B cell (primary cell): ENCODE measurements at places on chromosomes 3 and 15.

GRCh38 chr3:38054499-38055001 is 15.5 kb downstream of the DLEC1 start:
- DNase-seq: no peak

DNA sequence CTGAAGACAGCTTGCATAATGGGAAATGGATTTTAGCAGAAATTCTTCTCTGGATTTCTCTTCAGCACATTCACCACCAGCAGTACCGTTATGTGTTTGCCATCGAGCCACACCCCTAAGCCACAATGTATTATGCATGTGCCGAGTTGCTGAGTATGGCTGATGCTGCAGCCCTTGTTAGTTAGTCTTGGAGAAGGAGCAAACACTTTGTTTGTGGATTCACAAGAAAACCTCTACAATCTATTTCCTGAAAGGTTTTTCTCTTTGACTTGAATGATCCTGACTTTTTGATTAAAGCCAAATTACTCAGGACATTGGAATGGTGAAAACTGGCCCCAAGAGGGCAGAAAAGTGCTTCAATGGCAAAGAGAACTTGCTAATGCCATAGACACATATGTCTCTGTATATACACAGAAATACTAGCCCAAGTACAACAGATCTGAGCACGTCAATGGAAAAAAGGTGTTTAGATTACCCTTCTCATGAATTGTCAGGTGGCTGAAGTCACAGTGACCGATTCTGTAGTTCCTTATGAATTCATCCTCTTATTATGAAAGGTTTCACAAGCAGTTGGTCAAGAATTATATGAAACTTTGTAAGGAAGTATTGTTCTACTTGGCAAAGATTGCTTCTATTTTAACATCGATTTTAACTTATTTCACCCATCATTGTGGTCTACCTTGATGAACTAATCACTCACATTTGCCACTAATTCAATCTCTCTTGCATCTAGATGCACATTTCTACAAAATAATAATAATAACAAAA is 103.0 kb downstream of the P3H2 start:
- DNase-seq: no peak

DNA sequence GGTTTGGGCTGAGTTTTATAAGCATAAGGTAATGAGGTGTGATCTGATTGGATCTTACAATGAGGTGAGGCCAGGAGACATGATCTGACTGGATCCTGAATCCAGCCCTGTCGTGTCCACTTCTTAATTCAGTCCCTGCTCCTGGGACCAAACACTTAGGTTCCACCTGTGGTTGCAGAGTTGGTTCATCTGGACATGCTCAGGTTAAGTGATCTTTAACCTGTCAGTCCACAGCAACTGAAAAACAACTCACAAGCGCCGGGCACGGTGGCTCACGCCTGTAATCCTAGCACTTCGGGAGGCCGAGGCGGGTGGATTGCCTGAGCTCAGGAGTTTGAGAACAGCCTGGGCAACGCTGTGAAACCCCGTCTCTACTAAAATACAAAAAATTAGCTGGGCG is 679.3 kb upstream of the ALCAM start:
- DNase-seq: no peak

- no peak for DNase-seq
Observed at GRCh38 chr15:35713733-35714132, 167.8 kb upstream of the DPH6 start.

GRCh38 chr3:38574411-38575278 is 74.8 kb downstream of the SCN5A start:
- DNase-seq: no peak

DNA sequence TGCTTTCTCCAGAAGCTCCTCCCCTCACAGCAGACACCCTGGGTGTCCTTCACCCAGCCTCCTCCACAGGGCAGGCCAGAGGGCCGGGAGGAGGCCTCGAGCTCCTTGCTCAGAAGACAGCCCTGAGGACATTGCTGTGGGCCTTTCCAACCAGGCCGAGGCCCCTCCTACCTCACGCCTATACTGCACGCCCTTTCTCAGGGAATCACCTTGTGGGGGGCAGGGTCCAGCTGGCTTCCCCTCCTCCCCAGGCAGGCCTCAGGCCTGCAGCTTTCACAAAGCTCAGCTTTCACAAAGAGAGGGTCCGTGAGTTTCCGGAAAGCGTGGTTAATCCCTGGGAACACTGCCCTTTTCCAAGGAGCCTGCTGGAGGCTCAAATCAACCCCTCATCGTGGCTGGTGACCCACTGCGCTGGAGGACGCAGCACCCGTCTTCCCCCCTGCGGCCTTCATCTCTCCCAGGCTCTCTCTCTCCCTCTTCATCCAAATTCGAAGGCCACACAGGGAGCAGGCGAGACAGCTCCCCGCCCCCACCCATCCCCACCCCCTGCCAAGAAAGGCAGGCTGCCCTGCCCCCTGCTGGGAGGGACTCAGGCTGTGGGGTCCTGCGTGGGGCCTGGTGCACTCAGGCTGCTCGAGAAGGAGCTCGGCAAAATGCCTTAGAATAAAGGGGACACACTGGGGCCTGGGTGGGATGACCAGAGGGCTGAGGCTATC is 79.4 kb downstream of the OCA2 start:
- no peak for DNase-seq

GRCh38 chr3:137988152-137988551 is 21.8 kb upstream of the CLDN18 start:
- no peak for DNase-seq

DNA sequence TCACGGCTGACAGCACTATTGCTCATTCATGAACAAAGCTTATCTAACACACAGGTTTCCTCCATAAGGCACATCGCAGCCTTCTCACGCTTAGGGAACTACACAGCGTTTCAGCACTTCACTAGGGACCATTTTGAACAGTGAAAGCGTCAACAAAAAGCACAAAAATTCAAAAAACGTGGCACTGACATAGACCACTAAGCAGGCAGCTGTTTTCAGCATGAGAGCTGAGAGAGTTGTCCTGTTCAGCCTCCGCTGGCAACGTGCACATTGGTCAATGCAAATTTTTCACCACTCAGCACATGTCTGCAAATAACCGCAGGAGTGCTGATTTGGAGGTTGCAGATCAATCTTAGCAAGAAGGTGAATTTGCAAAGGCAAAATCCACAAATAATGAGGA is 109.2 kb downstream of the LRRK1 start:
- DNase-seq: no peak

GRCh38 chr3:37198996-37199395 is 24.6 kb upstream of the LRRFIP2 start:
- DNase-seq: no peak

DNA sequence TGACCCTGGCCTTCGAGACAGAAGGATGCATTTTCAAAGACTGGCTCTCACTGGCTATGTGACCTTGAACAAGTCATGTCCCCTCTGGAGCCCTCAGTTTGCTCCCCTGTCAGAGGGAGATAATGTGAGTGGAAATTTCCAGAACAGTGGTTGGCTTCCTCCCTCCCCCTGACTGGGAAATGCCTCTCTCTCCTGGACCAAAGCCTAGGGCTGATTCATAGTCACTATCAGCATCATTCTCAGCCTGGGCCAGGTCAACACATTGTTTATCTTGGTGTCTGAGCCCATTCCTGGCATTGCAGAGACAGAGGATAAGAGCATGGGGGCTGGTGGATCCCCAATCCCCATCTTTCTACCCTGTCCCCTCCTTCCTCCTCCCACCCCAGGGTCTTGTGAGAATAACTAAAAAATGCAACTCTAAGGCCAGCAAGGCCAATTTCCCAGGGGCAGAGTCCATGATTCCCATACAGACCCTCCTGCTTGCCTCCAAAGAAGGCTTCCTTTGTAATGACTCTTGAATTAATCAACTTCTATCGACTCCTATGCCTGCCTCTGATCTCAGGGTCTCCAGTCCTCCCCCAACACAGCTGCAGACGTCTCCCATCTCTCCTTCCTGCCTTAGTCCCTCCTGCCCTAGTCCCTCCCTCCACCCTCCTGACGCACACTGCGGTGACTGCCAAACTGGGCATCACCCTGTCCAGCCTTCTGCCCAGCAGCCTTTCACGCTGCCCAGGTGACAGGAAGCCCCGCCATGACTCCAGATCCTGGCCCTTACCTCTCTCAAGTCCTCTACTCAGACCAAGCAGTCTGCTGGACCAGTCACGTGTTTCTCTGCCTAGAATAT is 35.4 kb upstream of the CORO2B start:
- DNase-seq: no peak

DNA sequence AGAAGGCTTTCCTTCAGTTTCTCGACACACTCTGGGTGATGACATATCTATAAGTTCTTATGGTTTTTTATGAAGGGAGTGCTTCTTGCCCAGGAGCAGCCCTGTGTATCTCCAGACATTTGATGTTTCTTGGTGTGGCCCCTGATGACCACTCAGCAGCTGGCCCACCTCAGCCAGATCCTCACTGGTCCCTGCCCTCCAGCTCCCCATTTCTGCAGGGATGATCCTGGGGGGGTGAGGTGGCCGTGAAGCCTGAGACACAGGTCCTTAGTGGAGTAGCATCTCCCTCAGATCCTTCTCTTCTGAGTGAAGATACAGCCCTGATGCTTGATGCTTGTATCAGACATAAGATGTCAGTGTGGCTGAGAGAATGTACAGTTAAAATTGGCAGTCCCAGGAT is 127.7 kb downstream of the LRRC3B start:
- DNase-seq: no peak

DNA sequence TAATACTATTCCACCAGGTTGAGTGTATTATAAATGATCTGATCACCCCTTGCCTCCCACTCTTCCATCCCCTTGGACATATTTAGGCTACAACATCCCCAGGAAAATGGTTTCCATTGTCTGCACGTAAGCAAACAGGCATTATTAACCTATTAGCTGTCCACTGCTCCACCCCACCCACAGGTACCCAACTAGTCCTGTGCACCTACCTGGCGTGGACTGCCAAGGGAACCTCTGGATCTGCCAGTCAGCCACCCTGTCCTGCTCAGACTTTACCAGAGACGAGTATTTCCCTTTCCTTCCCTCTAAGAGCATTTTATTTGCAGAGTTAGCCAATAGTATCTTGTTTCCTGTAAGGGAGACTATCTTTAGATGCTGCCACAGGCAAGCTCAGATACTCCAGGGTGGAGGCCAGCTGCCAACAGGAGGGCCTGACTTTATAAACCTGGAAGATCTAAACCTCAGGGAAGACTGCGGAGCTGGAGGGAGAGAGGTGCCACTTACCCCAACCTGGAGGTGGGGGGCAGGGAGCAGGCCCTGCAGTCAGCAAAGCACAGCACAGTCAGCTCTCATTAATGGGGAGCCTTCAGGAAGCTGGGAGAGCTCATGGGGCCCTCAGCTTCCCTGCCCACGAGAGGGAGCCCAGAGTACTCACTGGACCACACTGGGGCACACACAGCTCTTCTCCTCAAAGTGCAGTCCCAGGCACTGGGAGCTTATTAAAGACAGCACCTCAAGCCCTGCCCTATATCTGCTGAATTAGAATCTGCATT is at the start of gene CX3CR1:
CX3CR1 (minus strand) TSS at position 292 of the 773 bp plus-strand sequence. CDS start 13,527 bp downstream, outside the sequence.
- no peak for DNase-seq

GRCh38 chr15:88505721-88506120 is 38.2 kb downstream of the MRPS11 start:
- DNase-seq: no peak

- DNase-seq: no peak
Observed at GRCh38 chr15:98794748-98795147, 146.4 kb downstream of the IGF1R start.

DNA sequence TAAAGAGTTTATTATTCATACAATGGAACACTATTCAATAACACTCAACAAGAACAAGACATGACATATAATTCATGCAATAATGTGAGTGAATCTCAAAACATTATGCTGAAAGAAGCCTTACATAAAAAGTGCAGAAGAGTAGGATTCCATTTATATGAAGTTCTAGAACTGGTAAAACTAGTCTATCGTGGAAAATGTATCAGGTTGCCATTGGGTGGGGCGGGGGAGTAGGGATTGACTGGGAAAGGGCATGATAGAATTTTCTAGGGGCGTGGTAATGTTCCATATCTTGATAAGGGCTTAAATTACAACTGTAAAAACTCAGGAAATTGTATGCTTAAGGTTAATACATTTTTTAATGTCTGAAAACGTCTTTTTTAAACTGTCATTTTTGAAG is 247.9 kb downstream of the SATB1 start:
- DNase-seq: no peak

GRCh38 chr3:15405448-15406050 is 21.8 kb downstream of the METTL6 start:
- DNase-seq: peak; percentile 80

GRCh38 chr3:9192248-9193025 is 57.0 kb downstream of the SRGAP3 start:
- no peak for DNase-seq

DNA sequence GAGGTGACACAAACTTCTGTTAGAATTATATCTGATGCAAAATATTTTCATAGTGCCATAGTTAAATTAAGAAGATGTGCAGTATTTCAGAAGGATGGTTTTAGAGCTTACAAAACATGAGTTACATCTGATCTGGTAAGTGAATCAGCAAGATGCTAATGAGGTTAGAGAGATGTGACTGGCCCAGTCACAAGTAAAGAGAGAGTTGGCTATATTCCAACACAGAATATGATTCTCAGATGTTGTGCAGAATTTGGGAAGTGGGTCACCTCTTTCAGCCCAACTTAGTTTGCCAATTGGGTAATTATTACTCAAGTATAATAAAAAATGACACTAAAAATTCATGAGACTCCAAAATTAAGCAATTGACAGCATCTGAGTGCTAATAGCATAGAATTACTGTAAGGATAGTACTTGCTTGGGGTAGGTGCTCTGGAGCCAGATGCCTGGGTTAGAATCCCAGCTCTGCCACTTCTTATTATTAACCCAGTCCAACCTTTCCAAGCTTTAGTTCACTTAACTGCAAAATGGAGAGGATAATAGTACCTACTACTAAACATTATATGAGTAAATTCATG is 30.8 kb downstream of the P2RY1 start:
- DNase-seq: no peak

DNA sequence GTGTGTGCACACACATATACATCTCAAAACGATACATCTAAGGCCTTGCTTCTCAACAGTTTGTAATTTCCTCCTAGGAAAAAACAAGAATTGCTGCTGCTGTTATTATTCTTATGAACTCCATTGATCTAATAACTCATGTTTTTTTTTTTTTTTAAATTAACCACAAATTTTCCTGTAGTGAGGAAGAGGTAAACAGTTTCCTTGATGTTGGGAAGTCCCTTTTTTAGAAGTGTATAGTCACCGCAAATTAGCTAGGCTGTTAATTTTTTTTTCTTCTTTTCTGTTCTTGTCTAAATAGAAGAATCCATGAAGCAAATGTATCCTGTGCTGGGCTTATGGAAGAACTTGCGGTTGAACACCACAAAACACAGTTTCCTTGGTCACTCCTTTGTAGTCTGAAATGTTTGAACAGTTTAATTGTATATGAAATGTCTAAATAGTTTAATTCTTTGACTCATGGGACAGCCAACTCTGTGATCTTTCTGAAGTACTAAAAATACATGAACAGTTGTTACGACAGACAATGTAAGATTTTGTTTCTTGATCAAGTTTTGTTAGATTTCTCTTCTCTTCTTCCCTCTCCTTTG is 64.5 kb downstream of the MITF start:
- DNase-seq: no peak

GRCh38 chr3:160130950-160131349 is 94.3 kb upstream of the C3orf80 start:
- DNase-seq: no peak
